ENCODE measurements at places on chromosomes 5 and 9.

GRCh38 chr5:52915176-52915875, 73.8 kb upstream of the ITGA2 start:
- no peak for DNase-seq

- no peak for DNase-seq
Measured at GRCh38 chr9:13292782-13293181, 13.3 kb upstream of the MPDZ start.

GRCh38 chr9:137046088-137046787, at the start of gene NPDC1:
TSS of gene NPDC1 (minus strand) at chr9:137046177. CDS start at chr9:137045989, 188 bp downstream.
- DNase-seq, result peak; percentile 89

DNA sequence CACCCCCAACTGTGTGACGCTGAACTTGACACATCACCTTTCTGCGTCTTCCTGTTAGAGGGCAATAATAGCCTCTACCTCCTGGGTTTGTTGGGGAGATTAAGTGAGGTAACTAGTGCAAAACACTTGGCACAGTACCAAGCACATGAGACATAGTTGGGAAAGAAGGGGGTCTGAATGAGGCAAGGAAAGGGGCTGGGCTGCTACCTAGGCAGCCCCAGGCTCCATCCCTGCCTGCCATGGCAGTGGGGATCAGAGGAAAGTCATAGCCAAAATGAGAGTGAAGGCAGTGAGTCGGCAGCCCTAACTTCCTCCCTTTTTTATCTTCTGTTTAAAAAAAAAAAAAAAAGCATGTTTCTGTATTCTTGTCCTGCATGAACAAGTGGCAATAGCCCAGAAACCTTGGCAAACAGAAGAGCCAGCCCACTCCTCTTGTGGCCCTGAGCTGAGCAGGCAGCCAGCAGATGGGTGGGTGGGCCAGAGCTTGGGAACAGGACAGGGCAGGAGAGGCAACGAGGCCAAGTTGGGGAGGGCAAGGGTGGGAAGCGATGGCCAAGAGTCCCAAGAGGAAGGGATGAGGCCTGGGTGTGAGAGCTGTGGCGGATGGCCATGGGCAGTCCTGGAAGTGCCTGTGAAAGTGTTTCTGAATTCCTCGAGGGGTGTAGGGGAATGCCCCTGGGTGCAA, 11.4 kb downstream of the CAMK2A start:
- DNase-seq, result no peak

GRCh38 chr9:36935332-36935731, 98.7 kb downstream of the PAX5 start:
- DNase-seq, result no peak

GRCh38 chr9:68844631-68845612, 139.9 kb downstream of the PIP5K1B start:
- no peak for DNase-seq

DNA sequence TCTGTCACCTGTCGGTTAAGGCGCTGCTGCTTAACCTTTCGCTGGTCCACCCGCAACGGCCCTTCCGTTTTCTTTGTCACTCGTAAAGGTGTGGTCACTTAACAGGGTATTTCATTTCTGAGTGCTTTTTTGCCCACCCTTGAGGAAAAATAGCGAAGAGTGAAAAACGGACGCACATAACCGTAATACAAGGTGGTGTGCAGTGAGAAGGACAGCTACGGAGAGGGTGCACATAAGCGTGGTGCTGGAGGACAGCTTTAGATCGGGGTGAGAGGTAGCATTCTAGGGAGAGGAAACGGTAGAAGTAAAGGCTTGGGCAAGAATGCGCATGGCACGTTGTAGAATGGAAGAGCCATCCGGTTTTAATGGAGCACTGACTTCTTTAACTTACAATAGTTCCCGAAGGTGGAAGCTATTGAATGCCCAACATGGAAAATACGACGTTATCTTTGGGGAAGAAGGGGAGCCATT, 761 bp downstream of the CCT5 start:
- no peak for DNase-seq

DNA sequence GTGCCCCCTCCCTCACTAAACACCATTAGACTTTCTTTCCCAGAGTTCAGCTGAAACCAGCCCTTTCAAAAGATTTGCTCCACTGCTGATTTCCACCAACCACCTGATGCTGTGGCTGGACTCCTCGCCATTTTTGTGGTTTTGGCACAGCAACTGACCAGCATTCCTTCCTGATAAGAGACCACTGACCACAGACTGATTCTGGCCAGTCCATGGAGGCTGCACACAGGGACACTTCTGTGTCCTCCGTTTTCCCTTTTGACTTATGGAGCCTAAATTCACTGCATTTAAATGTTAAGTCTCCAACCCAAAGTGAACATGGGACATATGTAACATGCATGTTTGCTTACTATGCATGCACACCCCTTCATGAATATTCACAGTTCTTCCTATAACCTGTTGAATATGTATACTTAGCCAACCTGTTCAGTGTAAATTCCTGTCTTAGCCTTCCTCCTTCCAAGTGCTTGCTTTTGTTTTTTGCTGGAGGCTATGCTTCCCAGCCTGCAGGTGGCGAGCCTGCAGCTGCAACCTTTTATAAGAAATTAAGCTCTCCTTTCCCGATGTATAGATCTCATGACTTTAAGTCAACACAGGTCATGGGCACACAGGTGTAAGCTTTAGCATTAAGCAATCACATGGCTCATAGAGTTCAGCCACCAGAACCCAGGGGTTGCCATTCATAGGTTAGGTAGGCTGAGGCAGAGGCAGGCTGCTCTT, 78.7 kb downstream of the ACTL7B start:
- no peak for DNase-seq

- no peak for DNase-seq
Measured at GRCh38 chr5:155342956-155343355, 329.4 kb downstream of the KIF4B start.

- DNase-seq, result no peak
Measured at GRCh38 chr9:128232528-128233428, 29.6 kb downstream of the DNM1 start.

- DNase-seq, result no peak
Measured at GRCh38 chr5:119537704-119538103, 85.4 kb downstream of the HSD17B4 start.

GRCh38 chr9:14135421-14135820, 178.5 kb downstream of the NFIB start:
- no peak for DNase-seq

DNA sequence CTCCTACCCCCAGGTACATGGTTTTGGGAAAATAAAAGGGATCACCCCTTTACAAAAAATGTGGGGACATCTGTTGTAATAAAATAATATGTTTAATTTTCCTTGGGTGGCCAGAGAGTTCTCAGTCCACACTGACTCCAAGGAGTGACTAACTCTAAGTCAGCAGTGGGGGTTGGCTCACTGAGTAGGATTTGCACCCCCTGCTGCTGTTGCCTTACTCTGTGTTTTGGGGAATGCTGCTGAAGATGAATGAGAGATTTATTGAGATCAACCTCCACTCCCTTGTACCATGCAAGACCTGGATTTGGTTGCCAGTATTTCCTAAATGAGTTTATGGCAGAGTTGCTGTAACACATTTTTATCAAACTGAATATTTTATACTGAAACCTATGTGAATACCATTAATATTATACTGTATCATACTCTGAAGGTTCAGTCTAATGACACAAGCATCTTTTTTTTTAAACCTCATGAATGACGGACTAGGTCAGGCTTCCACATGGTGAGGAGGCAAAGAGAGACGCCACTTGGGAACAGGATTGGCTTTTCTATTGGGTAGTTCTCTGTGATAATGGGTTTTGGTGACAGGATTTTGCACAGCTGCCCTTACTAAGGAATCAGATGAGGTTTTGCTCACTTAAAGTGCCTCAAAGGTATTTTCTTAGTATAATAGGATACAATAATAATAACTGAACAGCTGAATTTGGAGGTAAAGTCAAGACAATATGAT, 121.3 kb upstream of the OSMR start:
- no peak for DNase-seq

DNA sequence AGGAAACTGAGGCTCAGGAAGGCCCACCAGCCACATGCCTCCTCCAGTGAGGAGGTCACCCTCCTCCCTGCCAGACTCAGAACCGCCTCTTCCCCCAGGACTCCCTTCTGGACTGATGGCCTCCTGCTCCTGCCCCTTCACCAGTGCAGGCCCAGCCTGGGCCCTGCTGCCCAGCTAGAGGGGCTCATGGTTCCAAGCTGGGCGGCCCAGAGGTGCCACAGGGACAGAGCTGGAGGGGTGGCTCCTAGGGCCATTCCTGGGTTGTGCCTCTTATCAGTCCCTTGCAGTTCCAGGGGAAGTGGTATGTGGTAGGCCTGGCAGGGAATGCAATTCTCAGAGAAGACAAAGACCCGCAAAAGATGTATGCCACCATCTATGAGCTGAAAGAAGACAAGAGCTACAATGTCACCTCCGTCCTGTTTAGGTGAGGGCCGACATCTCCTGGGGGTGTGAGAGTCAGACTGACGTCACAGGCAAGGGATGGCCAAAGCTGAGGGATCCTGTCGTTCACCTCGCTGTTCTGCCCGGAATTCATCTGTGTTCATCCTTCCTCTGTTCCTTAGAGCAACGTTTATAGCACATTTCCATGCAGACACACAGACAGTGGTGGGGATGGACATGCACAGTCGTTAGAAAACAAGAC, 819 bp downstream of the LCN2 start:
- DNase-seq, result no peak

GRCh38 chr5:123119334-123119986, 30.4 kb downstream of the PRDM6 start:
- DNase-seq, result no peak

DNA sequence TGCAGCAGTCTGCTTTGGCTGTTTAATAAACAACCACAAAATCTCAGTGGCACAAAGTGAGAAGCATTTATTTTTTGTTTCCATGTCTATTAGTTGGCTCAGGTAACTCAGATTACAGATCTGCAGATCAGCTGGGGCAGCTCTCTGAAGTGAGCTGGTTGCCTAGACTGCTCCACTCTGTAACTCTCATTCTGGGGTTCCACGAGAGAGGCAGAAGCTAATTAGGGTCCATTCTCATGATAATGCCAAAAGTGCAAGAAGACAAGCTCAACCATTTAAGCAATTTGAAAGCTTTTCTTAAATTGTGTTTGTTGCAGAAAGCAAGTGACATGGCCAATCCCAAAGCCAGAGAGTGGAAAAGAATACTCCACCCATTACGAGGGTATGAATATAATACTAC, 13.2 kb downstream of the MEIKIN start:
- no peak for DNase-seq

DNA sequence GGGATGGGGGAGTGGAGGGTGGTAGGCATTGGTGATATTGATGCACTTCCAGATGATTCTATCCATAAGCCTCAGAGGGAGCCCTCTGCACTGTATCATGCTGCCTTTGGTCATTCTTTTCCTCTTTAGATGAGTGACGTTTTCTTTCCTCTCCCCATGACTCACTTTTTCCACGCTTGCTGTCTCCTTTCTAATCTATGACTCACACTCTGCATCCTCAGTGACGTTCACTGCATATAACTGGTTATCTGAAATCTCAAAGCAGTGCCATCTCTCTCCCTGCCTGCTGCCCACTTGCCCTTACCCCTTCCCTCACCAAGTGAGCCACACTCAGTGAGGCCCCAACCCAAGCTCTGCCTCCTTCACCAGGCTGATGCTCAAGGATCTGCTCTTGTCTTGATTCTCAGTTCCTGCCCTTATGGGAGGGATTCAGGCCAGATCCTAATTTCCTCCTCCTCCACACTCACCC, 31.6 kb downstream of the PTGS1 start:
- no peak for DNase-seq

DNA sequence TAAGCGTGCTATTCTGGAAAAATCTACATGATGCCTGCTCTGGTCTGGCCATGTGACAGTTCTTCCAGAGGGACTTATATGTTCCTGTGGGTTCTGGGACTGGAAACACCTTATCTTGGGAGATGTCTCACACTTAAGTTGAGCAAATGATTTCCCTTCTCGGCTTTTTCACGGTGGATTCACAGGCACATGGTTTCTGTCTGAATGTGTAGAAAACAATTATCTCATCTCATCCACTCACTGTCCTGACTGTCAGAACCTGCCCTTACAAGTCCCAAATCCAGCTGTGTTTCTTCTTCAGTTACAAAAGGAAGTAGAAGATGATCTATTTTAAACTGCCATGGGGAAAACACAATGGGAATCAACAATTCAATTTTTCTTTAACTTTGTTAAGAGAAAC, 184.0 kb downstream of the SYK start:
- DNase-seq, result no peak

GRCh38 chr5:173242675-173243121, 7.7 kb upstream of the NKX2-5 start:
- DNase-seq, result no peak

DNA sequence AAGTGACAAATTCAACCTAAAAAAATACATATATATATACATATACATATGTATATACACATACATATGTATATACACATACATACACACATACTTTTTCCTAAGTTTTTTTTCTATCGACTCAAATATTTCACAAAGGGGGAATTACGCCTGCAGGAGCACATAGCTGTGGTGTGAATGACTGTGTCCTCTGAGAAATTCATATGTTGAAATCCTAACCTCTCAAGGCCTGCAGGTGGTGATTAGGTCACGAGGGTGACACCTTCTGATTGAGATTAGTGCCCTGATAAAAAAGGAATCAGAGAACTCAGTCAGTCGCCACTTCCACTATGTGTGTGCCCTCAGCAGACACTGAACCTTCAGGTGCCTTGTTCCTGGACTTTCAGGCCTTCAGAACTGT, 248.7 kb downstream of the SEMA5A start:
- no peak for DNase-seq

Measured in upper lobe of right lung (tissue), 1 donor.